ENCODE measurements at places on chromosomes 5 and 9.

- DNase-seq: no peak
Observed at GRCh38 chr9:89207026-89207425, 28.4 kb upstream of the SHC3 start.

- no peak for DNase-seq
Observed at GRCh38 chr9:132230605-132231004, 68.7 kb downstream of the NTNG2 start.

DNA sequence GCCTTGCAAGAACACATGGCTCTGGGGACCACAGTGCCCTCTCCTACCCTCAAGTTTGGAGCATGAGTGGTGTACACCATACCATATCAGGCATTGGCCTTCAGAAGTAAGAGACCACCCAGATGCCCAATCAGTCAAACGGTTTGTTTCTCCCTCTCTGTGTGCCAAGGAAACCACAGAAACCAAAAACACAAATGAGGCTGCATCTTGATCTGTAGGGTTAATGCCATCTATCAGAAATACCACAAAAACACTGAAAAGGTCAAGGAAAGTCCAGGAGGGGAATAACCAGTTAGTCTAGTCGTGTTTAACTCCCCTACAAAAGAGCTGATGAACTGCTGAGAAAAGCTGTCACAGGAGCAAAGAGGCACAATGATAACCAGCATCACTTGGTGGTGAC is 78.4 kb downstream of the INSYN2B start:
- DNase-seq: no peak

DNA sequence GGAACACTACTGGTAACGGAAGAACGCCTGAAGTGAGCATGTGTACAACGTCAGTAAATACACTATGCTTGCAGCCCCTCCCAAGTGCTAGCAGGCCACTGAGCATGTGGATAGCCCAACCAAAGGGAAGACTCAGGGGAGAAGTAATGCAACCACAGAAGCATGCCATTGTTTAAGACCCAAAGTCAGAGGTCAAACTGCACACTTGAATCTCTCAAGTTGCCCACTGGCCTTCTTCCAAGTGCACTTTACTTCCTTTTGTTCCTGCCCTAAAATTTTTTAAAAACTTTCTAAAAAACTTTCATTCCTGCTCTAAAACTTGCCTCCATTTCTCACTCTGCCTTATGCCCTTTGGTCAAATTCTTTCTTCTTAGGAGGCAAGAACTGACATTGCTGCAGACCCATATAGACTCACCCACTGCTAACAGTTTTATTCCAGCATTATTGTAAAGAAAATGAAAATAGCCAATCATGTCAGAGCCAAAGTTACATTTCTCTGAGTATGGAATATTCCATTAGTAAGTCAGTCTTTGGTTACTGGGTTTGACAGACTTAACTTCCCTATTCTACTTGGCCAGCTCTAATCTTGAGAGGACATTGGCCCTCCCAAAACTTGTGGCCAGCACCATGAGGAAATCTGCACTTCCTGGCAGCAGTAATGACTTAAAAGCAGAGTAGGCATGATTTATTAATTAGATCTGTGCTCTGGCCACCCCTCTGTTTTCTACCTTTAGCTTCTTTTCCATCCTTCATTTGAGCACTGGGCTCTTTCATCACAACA is 76.9 kb downstream of the TSSK1B start:
- DNase-seq: no peak

DNA sequence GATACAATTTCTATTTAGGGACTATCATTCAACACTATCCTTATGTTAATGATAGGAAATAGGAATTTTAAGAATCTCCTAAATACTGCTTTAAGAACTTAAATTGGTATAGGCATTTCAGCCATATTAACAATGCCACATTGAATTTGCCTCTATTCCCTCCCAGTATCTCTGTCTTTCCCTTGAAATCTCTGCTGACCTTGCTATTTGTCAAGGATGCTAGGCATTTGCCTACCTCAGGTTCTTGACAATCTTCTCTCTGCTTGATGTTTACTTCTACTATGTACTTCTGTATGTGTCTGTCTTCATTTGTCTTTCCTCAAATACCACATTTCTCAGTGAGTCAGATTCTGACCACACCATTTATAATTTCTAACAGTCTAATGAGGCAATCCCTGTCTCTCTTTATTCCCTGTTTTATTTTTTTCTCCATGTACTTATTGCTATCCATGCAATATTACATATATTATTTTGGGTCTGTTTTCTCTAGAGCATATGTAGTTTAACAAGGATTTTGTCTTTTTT is 1461.4 kb upstream of the CDH9 start:
- DNase-seq: no peak

DNA sequence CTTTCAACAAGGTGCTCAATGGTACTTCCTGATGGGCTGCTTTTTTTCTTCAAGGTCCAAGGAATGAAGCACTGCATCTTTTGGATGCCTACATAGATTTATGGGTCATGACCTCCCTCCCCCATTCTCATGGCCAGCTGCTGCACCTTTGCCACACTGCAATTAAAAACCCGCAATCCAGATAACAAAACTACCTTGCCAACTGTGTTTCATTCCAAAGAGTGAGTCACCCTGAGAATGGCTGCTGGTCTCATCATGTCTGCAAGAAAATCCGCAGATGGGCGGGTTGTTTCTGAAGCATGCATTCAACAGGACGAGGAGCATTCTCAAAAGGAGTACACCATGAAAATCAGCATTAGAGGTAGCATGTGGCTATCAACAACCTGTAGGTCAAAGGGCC is 139.8 kb downstream of the ELAVL2 start:
- DNase-seq: no peak

DNA sequence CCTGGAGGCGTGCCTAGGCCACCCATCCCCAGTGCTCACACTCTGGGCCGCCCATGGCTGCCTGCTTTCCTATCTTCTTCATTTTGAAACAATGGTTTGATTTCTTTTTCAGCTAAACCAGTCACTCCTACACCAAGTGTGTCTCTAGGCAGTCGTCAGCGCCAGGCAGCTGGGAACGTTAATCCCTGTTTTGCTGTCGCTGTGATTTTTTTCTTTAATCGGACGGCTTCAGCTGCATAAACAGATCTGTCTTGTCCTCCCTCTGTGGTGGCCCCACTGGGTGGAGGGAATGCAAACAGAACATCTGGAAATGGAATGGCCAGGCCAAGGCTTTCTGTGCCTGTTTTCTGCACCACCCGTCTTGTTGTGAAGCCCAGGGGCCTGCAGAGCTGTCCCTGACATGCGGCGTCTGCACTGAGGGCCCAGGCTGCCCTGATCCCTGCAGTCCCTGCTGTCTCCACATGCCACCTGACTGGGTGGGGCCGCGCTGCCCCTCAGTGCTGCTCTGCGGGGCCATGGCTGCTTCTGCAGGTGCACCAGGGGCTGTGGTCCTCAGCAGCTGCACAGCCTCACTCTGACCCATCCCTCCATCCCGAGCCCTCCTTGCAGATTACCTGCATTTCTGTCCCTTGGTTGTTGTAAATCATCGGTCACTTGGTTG is 51.5 kb downstream of the WNK2 start:
- no peak for DNase-seq

DNA sequence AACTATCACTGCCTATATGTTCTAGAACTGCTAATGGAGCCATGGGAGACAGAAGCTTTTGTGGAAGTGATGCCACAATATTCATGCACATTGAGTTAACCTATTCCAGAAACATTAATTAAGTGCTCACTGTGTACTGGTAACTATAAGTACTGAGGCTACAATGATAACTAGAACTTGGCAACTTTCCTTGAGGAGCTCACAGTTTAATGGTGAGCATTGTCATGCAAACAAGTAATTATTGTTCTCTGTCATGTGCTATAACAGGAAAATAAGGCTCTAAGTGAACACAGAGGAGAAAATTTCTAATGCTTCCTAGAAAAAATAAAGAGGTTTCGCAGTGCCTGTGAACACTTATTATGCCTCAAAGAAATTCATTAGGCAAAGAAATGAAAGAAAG is 142.2 kb downstream of the BAAT start:
- DNase-seq: no peak
